Ovary (tissue), 10 donors: ENCODE measurements at places on chromosomes 2 and 18. TPM values are rescaled to one million over a fixed set of nuclear protein-coding genes. Genes with fewer than 3 reads are reported as not detected.

OSBPL1A gene
- 28.1 TPM for total RNA-seq

DHRS9 gene
- total RNA-seq = 0.27 TPM

DTNA gene
- 18.4 TPM for total RNA-seq

PROC gene
- 1.1 TPM for total RNA-seq

CNTNAP5 gene
- not detected for total RNA-seq

GAD1 gene
- 0.28 TPM for total RNA-seq

GAREM1 gene
- total RNA-seq = 7.5 TPM

KCNG2 gene
- 0.23 TPM for total RNA-seq

TUBA3E gene
- not detected for total RNA-seq

KCNG3 gene
- 1.3 TPM for total RNA-seq

TBR1 gene
- total RNA-seq = not detected

TNFAIP6 gene
- not detected for total RNA-seq

TMEM200C gene
- 5.3 TPM for total RNA-seq

ANKRD23 gene
- 5.3 TPM for total RNA-seq

VWA3B gene
- total RNA-seq = 2.2 TPM

ARHGAP15 gene
- 1.5 TPM for total RNA-seq

OTOS gene
- not detected for total RNA-seq

TBC1D8 gene
- 21.9 TPM for total RNA-seq

TANC1 gene
- 39.2 TPM for total RNA-seq

VWC2L gene
- not detected for total RNA-seq

HOXD12 gene
- not detected for total RNA-seq

CDKL4 gene
- 1.5 TPM for total RNA-seq

ANKRD30B gene
- not detected for total RNA-seq

SMC6 gene
- total RNA-seq = 10.2 TPM
